ENCODE measurements at places on chromosomes 6 and 20.

GRCh38 chr6:150560004-150560883, 39.4 kb upstream of the PLEKHG1 start:
- no peak for DNase-seq

GRCh38 chr6:52312461-52312860, 27.9 kb upstream of the MCM3 start:
- DNase-seq, result no peak

GRCh38 chr6:119446115-119446554, 96.6 kb upstream of the MAN1A1 start:
- peak; percentile 39 for DNase-seq

- DNase-seq, result no peak
These were observed 3.9 kb downstream of the PTPRK start for GRCh38 chr6:128516514-128516898.

- no peak for DNase-seq
These were observed 153.0 kb downstream of the SLC35B3 start for GRCh38 chr6:8282380-8282779.

DNA sequence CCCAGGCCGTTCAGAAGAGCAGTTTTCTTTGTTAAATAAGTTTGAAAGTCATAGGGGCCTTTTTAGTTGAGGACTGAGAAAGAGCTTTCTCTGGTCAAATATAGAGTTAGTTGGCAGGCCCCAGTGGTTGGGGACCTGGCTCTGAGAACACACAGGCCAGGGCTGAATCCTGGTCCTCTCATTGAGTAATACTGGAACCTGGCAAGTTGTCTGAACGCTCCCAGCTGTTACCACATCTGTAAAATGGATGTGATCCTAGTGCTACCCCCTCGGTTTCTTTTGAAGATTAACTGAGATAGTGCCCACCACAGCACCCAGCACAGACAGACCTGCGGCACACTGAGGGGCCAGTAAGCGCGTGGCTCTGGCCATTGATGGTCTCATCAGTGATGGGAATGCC, 215.5 kb downstream of the ZDHHC14 start:
- no peak for DNase-seq

- DNase-seq, result no peak
These were observed 301.0 kb downstream of the FARS2 start for GRCh38 chr6:5562277-5562676.

DNA sequence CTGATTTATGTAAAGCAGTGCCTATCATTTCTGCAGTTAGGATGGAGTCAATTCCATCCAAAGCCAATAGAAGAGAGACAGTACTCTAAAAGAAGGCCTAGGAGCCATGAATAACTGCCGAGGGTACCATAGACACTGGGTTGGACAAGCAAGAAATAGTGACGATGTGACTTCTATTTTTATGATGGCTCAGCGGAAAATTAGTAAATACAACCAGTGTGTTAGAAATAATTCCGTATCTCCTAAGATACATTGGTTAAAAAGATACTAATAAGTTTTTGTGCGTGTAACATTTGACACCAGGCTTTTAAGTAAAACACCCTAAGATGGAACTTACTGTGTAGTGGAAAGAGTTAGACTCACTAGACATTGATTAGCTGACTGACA, 45.6 kb upstream of the MOXD1 start:
- no peak for DNase-seq

DNA sequence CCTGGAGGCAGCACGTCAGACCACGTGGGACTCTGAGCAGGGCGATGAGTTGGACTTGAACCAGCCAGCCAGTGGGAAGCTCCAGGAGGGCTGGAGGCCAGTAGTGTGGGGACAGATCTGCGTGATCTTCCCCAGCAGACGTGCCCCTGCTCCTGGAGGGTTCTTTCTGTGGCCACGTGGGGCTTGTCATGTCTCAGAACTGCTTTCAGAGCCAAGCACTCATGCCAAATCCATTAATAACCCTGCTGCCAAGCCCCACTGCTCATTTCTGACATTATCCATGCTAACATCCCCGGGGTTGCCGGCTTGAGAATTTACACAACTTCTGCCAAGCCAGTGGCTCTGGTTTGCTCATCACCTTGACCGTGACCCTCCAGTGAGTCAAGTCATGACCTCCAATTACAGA, 38.3 kb downstream of the SIRPA start:
- DNase-seq, result no peak

- DNase-seq, result no peak
These were observed 139.5 kb upstream of the MYLIP start for GRCh38 chr6:15989397-15989796.

DNA sequence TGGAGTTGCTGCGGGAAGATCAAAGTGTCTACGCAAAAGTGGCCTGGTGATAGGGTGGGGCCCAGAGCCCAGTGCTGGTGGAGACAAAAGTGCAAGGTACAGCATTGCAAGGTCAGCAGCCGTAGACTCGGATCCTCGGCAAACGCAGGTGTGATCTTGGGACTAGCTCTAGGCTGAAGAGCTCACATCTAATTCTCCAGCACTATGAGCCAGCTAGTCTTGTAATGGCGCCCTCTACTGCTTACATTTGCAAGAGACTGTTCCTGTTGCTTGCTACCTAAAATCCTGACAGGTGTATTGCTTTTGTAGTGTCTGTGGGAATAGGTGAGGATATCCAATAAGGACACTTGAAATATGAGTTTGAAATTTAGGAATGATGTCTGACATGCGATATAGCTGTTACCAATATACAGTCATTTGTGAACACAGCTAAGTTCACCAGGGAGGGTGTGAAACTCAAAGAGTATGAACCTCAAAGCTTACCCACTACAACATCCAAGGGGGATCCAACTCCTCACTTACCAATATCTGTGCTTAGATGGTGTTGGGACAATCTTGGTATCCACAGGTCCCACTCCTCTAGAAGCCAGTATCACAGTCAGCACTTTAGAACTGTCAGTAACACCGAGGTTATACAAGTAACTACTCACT, 58.4 kb downstream of the PDE7B start:
- no peak for DNase-seq

DNA sequence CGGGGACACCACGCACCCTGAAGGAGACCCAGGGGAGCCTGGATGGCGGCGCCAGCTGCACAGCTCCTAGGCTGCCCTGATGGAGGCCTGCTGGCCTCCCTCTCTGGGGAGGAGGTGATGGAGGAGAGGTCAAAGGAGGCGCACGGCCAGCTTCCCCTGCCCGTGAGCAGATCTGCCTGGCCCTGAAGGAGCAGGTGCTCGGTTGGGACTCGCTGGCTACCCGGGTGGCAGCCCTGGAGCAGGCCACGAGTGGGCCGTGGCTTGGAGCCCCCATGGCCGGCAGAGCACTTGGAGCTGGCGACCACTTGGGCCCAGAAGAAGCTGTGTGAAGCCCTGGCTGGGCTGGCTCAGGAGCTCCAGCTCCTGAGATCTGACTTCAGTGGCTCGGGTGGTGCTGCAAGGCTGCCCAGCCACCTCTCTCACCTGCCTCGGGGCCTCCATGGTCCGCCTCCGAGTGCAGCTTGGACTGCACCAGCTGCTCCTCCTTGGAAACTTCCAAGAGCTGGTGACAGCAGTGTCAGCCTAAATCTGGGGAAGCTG, 7.5 kb upstream of the RAET1E start:
- DNase-seq, result no peak

- DNase-seq, result peak; percentile 64
These were observed 82.1 kb downstream of the UNC5CL start for GRCh38 chr6:40956936-40957335.

- no peak for DNase-seq
These were observed 819.7 kb downstream of the TBC1D32 start for GRCh38 chr6:120514544-120514943.

- DNase-seq, result no peak
These were observed 70.5 kb upstream of the TPD52L1 start for GRCh38 chr6:125082908-125083683.

DNA sequence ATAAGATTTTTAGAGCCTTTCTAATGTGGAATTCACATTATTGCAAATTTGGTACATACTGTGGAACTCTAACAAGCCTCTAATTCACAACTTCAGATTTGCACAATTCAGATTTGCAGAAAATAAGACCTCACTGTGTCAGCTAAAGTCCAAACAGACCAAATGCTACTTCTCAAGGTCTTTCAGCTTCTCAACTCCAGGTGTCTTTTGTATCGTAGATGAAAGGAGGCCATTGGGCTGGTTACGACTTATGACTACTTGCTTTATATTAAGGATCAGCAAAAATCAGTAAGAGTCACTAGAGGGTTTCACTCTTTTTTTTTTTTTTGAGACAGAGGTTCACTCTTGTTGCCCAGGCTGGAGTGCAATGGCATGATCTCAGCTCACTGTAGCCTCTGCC, 37.8 kb downstream of the ZNF217 start:
- no peak for DNase-seq

GRCh38 chr20:57040924-57041323, 225.5 kb downstream of the BMP7 start:
- no peak for DNase-seq

DNA sequence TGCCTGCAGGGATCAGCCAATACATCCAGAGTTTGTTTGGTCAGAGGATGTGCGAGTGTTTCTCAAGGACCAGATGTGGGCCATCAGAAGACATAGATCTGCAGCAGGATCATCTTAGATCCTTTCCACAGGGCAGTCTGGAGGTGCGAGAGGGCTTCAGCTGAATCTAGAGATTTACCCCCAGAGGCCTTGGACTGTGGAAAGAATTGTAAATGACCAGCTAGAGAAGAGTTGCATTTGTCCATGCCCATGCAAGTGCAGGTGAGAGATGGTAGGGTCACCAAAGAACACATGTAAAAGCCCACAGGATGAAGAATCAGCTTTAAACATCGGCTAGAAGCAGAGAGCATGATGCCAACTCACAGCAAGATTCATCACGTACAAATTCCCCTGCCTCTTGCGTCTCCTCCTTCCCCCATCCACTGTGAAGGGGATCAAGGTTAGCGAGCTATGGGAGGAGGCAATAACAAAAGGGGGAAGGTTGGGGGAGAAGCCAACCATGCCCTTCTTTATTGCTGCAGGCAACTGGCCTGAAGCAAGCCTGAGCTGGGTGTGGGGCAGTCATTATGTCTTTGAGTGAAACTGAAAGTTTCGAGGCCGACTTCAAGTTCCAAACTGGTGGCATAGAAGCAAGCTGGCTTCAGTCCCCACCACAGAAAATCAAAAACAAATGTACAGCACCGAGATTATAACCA, 83.5 kb downstream of the SCML4 start:
- no peak for DNase-seq

GRCh38 chr20:49880177-49880576, 35.2 kb downstream of the SPATA2 start:
- no peak for DNase-seq

DNA sequence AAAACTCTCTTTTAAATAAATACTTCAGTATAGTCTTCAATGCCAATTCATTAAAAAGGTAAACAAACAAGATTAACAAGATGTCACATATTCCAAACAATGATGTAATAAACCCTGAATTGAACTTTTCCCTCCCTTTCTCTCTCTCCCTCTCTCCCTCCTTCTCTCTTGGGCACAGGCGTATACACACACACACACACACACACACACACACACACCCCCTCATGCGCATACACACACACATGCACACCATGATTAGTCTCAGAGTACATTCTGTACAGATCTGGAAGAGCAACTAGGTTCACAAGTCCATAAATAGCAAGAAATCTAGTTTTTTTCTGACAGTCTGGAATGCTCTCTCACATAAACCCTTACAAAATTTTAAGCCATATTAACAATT, 128.3 kb downstream of the DST start:
- DNase-seq, result no peak

GRCh38 chr6:36314221-36315014, 22.3 kb downstream of the BNIP5 start:
- DNase-seq, result peak; percentile 85

- no peak for DNase-seq
These were observed 18.4 kb downstream of the UBE3D start for GRCh38 chr6:83047065-83047754.

- no peak for DNase-seq
These were observed 135.1 kb downstream of the TBXT start for GRCh38 chr6:166032366-166033200.

DNA sequence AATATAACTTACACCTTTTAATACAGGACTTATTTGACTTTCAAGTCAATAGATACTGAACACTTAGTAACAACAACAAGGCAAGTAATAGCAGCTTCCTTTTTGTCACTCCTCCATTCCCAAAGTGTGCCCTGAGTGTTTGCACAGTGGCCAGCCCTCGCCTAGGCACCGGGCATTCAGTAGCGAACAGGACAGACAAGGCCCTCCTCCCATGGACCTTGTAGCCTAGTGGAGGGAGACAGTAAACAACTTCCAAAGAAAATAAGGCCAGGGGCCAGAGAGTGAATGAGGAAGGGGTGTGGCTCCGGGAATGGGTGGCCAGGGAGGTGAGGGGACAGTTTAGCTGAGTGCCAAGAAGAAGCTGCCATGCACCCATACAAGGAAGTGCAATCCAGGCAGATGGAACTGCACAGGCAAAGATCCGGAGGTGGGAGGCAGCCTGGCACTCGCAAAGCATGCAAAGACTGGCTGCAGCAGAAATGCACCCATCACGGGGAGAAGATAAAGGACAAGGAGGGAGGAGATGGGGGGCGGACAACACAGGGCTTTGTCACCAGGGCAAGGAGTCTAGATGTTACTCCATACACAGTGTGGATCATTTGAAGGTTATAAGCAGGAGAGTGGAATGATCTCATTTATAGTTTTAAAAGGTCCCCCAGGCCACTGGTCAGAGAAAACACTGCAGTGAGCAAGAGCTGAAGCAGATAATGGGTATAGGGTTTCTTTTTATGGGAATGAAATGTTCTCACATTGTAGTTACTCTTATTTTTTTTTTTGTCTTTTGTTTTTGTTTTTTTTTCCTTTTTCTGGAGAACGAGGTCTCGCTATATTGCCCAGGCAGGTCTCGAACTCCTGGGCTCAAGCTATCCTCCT, 32.2 kb downstream of the ATP9A start:
- DNase-seq, result no peak

- DNase-seq, result no peak
These were observed 60.0 kb upstream of the MTRF1L start for GRCh38 chr6:153062516-153062915.

GRCh38 chr6:71444222-71444621, 155.6 kb downstream of the OGFRL1 start:
- DNase-seq, result no peak

- no peak for DNase-seq
These were observed 52.7 kb downstream of the ADGRF1 start for GRCh38 chr6:46989398-46989797.

DNA sequence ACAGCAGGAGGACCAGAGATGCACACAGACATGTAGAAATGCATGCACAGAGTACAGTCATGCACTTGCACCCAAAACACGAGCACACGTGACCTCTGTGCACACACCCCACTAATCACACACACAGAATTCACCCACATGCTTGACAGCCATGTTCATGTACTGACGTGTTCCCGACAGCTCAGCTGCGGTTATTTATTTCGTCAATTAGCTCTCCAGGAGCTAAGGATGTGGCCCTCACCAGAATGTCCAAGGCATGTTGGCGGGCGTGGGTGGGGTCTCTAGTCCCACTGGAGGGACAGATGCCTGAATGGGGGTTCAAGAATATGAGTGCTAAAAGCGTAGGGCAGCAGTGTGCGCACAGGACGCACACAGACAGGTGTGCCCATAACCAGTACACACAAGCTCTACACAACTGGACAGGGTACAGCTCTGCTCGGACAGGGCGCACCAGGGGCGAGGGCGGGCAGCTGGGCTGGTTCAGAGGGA, 571 bp upstream of the PRPF6 start:
- DNase-seq, result no peak

- no peak for DNase-seq
These were observed 27.1 kb downstream of the ULBP1 start for GRCh38 chr6:149990661-149991471.
